ENCODE measurements at places on chromosomes 2 and 18.

- DNase-seq = no peak
Measured at GRCh38 chr2:109530712-109531111, 83.1 kb downstream of the SEPTIN10 start.

GRCh38 chr2:196166876-196167275 lies 4.5 kb downstream of the STK17B start:
- DNase-seq = no peak

DNA sequence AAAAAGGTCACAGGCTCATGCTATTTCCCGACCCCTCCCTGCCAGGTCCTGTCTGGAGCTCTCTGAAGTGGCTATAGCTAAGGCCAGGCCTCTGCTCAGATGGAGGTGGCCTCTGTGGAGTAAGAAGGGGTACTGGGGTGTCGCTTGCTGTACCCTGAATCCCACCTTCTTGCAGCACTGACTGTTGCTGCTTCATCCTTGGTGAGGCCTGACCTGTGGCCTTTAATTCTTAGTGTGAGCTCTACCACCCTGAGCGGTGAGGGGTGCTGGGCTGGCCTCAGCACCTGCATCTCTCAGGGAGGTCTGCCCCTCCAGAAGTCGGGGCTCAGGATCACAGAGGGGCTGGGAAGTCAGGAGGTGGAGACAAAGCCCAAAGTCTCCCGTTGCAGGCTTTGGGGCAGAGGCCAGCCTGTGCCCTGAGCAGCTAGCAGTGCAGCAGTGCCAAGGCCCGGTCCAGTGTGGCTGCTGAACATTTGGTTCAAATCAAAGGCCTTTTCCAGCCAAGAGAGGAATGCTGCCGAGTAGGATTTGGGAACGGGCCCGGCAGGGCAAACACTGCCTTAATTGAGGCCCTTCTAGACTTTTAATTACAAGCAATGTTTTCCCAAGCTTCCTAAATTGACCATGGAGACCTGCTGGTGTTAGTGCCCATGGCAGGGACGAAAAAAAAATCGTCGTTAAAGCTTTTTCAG lies 133.5 kb upstream of the HAAO start:
- no peak for DNase-seq

- no peak for DNase-seq
Measured at GRCh38 chr18:3014503-3015203, 1.7 kb upstream of the LPIN2 start.

DNA sequence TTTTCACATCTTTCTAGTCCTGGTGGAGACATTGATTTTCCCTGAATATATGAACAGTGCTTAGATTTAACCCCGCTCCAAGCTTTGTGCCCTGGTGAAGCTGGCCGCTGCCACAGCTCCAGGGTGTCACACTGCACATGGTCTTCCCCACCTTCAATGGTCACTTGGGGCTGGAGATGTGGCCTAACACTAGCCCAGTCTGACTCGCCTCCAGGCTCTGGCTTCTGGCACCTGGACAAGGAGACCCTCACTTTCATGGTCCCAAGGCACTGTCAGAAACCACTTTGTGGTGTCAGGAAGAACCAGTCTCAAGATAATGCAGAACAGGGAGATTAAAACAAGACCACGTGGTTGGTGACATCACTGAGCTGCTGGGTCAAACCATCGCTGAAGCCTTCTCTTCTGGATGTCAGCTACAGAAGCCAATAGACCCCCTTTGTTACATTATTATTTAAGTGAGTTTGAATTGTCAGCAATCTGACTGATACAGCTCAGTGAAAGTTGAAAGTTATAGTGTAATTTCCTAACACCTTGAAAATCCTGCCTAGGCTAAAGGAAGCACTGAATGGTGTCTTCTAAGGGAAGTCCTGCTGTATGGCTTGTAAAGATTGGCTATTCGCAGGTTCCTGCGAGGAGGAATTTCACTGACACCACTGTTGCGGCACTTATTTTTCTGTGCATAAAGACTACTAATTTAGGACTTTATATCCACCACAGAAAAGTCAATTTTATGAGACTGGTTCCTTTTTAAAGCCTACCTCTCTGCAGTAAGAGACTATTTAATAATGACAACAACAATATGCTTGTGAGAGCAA lies 55.0 kb upstream of the CTDP1 start:
- no peak for DNase-seq

- DNase-seq = no peak
Measured at GRCh38 chr18:76099931-76100457, 395.0 kb downstream of the ZNF516 start.

- peak; percentile 6 for DNase-seq
Measured at GRCh38 chr2:207983641-207984042, 41.7 kb downstream of the PLEKHM3 start.
